Astrocyte of the cerebellum (primary cell): ENCODE measurements at places on chromosomes 11 and 22.

- no peak for DNase-seq
These were observed 1.5 kb downstream of the HSPB2 start for GRCh38 chr11:111913997-111914396.

GRCh38 chr11:75199412-75199955 is 41.1 kb upstream of the TPBGL start:
- no peak for DNase-seq

GRCh38 chr11:5291207-5291838 is 10.4 kb downstream of the OR51B4 start:
- peak; percentile 6 for DNase-seq

DNA sequence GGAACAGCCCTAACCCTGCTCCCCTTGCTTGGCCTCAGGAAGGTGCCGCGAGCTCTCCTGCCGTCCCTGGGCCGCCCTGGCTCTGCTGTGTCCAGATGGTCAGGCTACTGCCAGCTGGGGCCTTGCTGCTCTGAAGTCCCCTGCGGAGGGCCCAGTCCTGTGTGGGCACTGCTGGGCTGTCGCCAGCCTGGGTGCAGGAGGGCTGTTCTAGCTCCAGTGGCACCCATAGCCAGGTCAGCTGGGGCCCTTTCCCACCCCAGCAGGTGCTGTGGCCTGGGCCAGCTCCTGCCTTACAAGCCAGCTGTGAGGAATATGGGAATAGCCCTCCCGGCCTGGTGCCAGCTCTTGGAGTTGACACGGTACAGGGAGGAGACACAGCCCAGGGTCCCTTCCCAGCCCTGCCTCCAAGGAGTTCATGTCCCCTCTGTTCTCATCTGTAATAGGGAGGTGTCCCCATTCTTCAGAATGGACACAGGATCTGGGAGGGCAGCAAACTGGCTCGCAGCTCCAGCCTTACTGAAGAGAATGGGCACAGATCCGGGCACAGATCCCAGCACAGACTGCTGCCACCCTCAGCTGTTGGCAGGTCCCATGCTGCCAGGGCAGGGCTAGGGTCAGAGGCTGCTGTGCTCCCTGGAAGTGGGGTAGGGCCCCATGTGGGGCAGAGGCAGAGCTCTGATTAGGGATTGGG is 3.9 kb downstream of the DERL3 start:
- DNase-seq: no peak

GRCh38 chr22:19383292-19383691 is 48.2 kb downstream of the HIRA start:
- no peak for DNase-seq

- DNase-seq: no peak
These were observed 79.5 kb upstream of the CRYBB3 start for GRCh38 chr22:25120093-25120561.

GRCh38 chr11:20754933-20755332 is 85.5 kb downstream of the NELL1 start:
- DNase-seq: no peak

DNA sequence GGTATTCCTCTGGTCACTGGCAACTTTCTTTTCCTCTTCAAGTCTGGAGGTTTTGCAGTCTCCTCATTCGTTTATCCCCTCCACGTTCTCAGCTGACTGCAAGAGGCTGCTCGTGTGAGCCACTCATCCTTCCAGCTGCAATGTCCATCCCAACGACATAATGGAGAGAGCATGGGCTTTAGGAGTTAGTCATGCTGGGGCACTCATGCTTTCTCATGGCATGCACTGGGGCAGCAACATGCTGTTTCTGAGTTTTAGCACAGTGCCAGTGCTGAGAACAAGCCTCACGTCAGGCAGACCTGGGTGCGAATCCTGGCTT is 7.1 kb downstream of the DCPS start:
- DNase-seq: no peak

DNA sequence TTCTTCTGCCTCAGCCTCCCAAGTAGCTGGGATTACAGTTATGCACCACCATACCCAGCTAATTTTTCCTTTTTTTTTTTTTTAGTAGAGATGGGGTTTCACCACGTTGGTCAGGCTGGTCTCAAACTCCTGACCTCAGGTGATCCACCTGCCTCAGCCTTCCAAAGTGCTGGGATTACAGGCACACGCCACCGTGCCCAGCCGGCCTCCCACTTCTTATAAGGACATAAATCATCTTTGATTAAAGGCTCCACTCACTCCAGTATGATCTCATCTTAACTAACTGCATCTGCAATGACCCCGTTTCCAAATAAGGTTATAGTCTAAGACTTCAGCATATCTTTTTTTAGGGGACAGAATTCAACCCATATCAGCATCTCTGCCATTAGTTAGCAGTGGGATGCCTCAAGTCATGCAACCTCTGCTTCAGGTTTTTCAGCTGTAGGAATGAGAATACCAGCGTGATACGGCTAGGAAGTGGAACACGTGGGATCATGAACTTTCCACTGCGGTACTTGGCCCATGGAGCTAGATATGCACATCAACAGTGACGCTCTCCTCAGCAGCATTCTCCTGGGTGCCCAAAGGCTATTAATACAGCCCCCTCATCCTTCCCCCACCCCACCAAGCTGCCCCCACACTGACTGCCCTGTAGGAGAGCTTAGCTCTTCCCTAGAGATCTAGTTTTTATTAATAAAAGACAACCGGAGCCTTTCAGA is 41.4 kb downstream of the MCHR1 start:
- DNase-seq: no peak

DNA sequence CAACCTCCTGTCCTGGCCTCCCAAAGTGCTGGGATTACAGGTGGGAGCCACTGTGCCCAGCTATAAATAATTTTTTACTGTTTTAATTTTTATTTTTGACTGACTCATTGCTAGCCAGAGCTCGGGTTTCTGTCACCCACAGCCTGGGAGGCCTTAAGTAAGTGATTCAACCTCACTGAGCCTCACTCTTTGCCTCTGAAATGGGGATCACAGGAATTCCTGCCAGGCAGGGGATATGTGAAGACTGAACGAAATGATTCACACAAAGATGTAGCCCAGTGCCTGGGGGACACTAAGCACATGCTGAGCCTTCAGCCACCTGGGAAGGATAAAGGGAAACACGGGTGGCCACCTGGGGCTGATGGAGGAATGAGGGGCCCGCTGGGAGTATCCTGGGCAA is 3.8 kb upstream of the LRRC74B start:
- no peak for DNase-seq

DNA sequence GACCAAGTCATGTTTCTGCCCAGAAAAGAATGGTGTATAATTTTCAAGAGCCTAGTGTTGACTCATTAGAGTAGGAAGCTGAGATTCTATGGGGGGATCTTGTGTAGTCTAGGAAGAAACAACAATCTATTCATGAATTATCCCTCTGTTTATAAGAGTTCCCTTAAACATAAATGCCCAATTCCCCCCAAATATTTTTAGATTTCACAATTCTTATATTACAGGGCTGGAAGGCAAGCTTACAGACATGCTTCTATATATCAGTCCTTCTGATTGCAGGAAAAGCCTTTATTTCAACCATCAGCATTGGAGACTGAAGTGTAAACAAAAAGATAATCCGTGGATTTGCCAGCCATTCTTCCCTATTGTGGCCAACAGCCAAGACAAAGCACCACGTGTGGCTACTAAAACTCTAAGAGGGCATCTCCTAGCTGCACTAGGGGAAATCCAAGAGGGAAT is 71.4 kb downstream of the NAT10 start:
- DNase-seq: no peak

DNA sequence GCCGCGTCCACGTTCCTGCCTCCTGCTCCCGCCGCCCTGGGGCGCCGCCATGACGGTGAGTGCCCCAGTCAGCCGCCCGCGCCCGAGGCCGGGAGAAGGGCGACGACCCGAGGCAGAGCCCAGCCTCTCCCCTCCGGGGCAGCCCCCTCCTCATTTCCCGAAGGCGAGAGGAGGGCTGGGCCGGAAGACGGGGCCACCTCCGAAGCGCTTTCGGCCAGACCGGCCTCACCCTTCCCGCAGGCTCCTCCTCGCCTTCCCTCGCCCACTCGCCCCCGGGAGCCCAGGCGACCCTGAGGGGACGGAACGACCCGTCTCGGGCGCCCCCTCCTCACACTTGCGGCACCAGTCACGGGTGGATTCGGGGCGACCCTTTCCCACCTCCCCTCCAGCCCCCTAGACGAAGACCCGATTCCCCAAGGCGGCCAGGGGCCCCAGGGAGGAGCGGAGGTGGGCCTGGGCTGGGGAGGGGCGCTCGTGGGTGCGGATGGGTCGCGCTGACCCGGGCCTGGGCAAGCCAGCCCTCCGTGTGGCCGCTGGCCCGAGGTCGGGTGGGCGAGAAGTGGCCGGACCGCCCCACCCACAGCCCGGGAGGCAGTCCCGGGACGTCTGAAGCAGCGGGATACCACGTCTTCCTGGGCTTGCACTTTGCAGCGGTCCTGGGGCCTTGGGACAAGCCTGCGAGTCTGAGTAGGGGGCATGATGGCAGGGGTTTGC is 49.7 kb downstream of the TRIOBP start:
- no peak for DNase-seq

GRCh38 chr22:31278626-31279326 is 13.5 kb downstream of the PIK3IP1 start:
- no peak for DNase-seq

DNA sequence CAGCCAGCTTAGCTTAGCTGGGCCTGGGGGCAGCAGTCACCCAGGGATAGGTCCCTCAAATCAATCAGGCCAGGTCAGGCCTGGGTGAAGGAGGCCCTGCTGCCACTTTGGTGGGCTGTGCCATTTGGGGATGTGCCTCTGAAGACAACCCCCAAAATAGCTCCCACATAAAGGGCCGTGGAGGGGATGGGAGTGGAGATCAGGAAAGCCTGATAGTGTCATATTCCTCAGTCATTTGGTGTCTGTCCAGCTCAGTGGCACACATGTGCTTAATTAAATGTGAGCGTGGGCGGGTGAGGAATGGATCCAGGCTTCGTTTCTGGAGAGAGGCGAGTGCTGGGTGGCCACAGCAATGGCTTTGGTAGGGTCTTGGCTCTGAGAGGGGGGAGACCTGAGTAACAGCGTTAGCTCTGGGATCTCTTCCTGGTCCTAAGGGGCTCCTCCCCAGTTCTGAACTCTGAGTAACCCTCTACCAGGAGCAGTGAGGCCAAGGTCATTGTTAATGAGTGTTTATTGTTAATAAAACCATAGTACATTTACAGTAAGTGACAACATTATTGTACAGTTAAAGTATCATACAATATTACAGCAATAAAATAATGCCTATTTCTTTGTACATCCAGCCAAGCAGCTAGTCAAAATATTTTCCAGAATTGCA is 45.2 kb downstream of the NAT10 start:
- DNase-seq: no peak

- DNase-seq: no peak
These were observed 45.2 kb upstream of the PRSS23 start for GRCh38 chr11:86755146-86755545.

GRCh38 chr11:47278058-47278457 is 8.1 kb downstream of the MADD start:
- no peak for DNase-seq

DNA sequence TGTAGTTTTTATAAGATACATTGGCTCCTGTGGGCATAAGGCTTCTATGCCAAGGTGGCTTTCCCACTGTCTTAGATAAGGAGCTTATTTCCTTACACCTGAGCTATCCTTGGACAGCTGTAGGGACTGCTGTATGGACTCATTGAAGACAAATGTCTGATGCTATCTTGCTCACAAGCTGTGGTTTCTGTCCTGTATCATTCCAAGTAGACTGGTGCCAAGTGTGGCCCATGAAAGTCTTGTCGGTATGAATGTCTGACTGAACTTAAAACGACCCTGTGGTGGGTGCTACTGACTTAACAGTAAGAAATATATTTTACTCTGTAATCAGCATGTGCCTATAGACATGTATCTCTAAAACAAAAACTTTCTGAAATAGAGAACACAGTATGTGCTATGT is 45.0 kb downstream of the LARGE2 start:
- DNase-seq: no peak

GRCh38 chr11:68044145-68044813 is 5.5 kb downstream of the TCIRG1 start:
- DNase-seq: no peak

- no peak for DNase-seq
These were observed 80.5 kb downstream of the CLPB start for GRCh38 chr11:72353861-72354260.

GRCh38 chr22:45452565-45453379 is 39.3 kb downstream of the RIBC2 start:
- no peak for DNase-seq

GRCh38 chr11:120801801-120802689 is 221.9 kb upstream of the TBCEL start:
- DNase-seq: peak; percentile 31

GRCh38 chr11:1748636-1749394 is 1.6 kb downstream of the IFITM10 start:
- DNase-seq: no peak

DNA sequence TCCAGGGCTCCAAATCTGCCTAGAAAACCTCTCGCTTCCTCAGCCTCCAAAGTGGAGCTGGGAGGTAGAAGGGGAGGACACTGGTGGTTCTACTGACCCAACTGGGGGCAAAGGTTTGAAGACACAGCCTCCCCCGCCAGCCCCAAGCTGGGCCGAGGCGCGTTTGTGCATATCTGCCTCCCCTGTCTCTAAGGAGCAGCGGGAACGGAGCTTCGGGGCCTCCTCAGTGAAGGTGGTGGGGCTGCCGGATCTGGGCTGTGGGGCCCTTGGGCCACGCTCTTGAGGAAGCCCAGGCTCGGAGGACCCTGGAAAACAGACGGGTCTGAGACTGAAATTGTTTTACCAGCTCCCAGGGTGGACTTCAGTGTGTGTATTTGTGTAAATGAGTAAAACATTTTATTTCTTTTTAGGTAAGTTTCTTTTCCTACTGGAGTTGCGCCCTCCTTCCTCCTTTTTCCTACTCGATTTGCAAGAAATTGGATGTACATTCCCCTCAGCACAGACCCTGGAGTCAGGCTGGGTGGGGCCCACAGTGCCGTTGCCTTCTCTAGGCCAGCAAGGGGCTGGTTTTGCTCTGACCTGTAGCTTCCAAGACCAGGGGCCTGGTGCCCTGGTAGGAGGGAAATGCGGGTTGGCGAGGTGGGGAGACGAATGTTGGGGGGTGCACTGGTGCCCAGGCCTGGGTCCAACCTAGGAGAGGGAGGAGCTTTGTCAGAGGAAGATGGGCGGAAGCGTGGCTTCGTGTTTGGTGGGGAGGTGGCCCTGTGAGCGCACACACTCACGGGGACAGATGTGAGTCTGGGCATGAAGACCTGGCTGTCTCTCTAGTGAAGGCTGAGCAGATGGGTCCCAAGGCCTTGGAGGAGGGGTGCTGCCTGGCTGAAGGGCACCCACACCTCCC is 50.6 kb downstream of the ST14 start:
- DNase-seq: no peak

DNA sequence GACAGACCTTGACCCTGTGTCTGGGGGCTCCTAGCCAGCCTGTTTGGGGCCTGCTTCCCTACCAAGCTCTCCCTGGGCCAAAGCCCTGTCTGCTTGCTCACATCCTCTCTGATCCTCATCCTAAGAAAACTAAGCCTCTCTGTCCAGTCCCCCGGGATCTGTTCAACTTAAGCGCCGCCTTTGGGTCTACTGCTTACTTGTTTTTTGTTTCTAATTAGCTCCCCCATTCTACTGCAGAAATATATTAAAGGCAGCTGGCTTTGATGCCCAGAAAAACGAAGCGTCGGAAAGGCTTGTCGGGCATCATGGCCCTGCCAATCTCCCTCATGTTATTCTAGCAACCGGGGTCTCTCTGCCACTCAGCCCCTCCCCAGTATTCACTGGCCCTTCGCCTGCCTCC is 3.4 kb downstream of the DSCAML1 start:
- DNase-seq: no peak

GRCh38 chr11:27195837-27196202 is 155.2 kb downstream of the BBOX1 start:
- DNase-seq: no peak

GRCh38 chr22:50601669-50602337 is 1.2 kb downstream of the MAPK8IP2 start:
- DNase-seq: no peak

- no peak for DNase-seq
These were observed 46.8 kb downstream of the PPP2R1B start for GRCh38 chr11:111719379-111719778.
